ENCODE measurements at places on chromosomes 13 and 19. TPM values are rescaled to one million over a fixed set of nuclear protein-coding genes. Genes with fewer than 3 reads are reported as not detected.

Gene LILRB5
- not detected for total RNA-seq

Gene TMPRSS9
- not detected for total RNA-seq

Gene ZNF90
- total RNA-seq, result 3.7 TPM

Gene ZNF549
- total RNA-seq, result 17.1 TPM

DNA sequence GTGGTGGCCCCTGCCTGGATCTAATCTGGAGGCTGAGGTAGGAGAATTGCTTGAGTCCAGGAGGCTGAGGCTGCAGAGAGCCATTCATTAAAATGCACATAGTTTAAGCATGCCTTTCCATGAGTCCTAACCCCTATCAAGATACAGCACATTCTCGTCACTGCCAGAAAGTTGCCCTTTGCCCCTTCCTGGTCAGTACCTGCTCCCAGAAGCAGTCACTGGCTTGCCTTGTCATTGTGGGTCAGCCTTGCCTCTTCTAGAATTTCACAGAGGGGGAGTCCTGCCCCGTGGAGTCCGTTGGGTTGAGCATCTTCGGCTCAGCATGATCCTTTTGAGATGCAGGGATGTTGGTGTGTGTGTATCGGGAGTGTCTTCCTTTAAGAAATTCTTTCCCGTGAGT, 10.8 kb downstream of the BICRA start:
- no peak overlapping the region for H3K27ac ChIP-seq
- H3K4me3 ChIP-seq, result no peak overlapping the region
- H3K4me1 ChIP-seq, result peaks cover 31% of the 10 kb centered on the region
- H3K27me3 ChIP-seq, result no peaks in the 10 kb centered on the region

DNA sequence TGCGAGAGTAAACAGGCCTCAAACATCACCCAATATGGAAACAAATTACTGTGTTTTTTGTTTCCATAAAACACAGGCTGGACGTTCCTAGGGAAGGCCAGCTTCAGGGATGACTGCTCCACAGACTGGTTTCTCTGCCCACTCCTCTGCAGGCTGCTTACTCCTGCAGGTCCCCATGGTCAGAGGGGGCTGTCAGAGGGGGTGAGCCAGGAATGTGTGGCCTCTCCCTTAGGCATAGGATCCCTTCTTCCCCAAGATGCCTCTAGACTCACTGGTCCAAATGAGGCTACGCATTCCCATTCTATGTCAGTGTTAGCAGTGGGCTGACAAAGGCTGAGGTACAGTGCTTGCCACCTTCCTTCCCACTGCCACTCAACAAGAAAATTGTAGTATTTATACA, 229.8 kb downstream of the LHFPL6 start:
- no peaks in the 10 kb centered on the region for H3K27me3 ChIP-seq
- no peaks in the 10 kb centered on the region for H3K4me1 ChIP-seq
- DNase-seq, result no peak
- H3K36me3 ChIP-seq, result no peaks in the 10 kb centered on the region
- H3K27ac ChIP-seq, result no peak overlapping the region
- H3K4me3 ChIP-seq, result no peak overlapping the region

DNA sequence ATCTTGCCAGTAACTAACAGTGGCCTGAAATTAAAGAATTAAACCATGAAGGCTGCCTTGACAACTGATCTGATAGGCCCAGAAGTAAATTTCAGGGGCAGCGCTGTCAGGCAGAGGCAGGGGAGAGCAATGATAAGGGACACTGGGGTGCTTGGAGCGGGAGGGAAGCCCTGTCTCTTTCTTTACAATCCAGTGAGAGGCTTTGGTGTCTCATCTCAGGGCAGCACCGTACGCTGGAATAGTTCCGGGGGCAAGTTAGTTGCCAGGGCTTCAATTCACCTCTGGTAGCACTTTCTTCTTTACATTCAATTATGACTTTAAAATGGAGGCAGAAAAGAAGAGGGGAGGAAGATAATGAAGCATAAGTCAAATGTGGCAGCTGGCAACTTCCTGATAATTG, 74.6 kb downstream of the CBY2 start:
- no peak overlapping the region for H3K27ac ChIP-seq
- no peaks in the 10 kb centered on the region for H3K4me1 ChIP-seq
- no peak for DNase-seq
- H3K36me3 ChIP-seq, result no peaks in the 10 kb centered on the region
- H3K27me3 ChIP-seq, result no peaks in the 10 kb centered on the region
- H3K4me3 ChIP-seq, result no peak overlapping the region

All from T-cell (primary cell).